ENCODE measurements at places on chromosomes 4 and X.

- no peak for DNase-seq
Observed at GRCh38 chr4:337932-338758, 531 bp downstream of the ZNF141 start.

GRCh38 chr4:105755375-105755774 is 46.8 kb downstream of the GSTCD start:
- DNase-seq, result no peak

GRCh38 chrX:14357314-14357713 is 172.0 kb upstream of the GLRA2 start:
- DNase-seq, result no peak

DNA sequence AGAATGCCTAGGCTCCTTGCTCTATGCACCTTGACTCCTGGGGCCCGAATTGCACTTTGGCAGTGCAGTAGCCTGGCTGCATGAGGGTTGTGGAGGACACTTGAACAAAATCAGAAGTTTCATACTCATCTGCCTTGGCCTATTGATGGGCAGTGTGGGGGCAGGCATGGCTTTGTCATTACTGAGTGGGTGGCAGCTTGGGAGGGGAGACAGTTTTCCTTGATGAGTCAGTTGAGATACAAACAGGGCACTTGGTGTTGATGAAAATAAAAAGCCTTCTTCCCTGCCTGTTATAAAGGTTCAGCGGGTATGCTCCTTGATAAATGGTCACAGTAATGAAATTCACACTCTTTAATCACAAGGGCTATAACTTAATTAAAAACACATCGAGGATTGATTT is 126.8 kb upstream of the MAMLD1 start:
- DNase-seq, result no peak

DNA sequence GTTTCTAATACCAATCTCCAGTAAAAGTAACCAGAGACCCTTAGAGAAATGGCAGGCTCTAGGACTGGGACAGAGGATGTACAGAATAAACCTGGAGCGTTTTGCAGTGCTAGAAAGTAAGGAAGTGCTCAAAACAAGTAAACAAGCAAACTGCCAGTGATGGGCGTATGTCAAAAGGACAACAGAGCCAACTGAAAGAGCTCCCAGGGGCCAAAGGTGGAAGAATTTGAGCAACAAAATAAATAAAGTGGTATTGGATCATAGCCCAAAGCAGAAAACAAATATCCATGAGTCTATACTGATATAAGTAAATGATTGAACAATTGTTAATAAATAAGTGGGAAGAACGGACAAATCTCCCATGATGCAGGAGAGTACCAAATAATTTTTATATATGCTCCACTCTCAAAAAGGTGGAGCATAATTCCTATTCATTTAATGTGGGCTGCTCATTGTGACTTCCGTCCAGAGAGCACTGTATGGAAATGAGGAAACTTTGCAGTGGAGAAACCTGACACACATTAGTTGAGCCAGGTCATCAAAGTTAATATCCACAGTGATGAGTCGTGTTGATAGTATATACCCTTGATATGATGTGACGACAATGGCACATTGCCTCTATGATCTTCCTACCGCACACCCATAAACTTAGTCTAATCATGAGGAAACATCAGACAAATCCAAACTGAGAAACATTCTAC is 17.8 kb upstream of the SEPTIN11 start:
- DNase-seq, result no peak

GRCh38 chr4:113982181-113982580 is 2.7 kb upstream of the ARSJ start:
- DNase-seq, result no peak

- no peak for DNase-seq
Observed at GRCh38 chrX:26254436-26254835, 38.5 kb downstream of the MAGEB5 start.

GRCh38 chrX:13412208-13412600 is 92.4 kb upstream of the ATXN3L start:
- DNase-seq, result no peak

DNA sequence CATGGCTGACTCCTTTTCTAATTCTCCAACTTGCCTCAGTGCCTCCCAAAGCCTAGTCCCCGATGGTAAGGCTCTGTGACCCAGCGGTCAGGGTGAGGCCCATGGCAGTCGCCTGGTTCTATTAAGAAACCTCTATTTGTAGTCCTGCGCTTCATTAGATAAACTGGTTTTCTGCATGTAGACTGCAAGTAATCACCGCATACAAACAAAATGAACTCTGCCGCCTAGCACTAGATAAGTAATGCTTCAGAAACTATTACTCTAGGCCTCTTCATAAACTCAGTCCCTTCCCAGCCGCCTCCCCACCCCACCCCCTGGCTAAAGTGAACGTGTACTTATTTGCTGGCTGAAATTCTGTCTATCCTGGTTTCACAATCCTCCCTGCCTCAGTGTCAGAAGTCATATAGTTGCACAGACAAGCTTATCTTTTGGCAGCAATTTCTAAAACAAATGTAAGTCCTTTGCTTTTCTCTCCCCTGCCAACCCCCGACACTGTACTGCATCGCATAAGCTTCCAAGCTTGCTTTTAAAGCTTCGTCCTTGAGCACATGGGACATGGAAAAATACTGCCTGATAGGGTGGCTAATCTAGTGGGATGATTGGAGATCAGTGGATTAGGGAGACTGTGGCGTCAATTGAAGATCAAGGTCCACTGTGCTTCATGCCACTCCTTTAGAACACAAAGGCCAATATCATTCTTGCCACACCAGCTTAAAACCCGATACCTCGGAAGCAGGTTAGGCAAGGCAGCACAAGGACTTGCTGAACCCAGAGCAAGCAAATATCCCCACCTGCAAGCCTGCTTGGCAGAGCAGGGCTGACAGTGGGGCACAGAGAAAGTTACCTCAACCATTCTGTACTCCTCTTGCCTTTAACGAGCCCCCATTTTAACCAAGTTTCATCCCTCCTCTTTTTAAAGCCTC is 125.8 kb downstream of the IRF2 start:
- no peak for DNase-seq

DNA sequence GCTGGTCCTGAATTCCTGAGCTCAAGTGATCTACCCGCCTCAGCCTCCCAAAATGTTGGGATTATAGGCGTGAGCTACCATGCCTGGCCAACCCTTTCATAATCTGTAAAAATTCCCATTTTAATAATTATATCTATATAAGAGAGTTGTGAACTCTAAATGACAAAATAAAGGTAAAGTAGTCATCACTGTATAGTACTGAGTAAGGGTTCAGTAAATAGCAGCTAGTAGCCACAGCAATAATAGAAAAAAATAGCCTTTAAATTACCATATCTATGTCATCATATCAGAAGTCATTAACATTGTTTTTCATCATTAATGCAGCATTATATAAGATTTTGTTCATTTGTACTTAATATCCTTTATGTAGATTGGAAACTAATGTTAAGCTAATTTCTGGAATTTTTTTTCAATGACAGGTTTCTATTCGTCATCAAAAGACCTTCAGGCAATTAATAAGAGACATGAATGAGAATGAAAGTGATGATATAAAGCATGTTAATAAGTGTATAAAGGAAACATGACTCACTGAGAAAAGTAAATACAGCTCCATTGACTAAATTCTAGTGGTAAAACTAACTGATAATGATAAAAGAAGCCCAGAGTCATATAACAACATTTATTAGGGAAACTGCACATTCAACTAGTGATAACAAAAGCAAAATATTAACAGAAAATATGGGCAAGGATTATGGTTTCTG is 85.9 kb upstream of the UGT8 start:
- no peak for DNase-seq

DNA sequence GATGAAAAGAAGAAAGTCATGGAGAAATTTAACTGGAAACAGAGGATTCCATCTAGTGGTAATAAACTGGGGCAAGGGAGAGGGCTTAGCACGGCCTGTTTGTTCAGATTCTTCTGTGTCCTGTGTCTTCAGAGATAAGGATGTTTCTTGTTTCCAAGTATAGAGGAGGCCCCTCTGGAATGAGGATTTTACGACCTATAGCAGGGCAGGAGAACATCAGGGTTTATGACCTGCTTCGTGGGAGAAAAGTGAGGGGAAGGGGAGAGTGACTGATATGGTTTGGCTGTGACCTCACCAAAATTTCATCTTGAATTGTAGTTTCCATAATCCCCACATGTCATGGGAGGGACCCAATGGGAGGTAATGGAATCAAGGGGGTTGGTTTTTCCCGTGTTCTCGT is 93.0 kb upstream of the LDB2 start:
- DNase-seq, result no peak

DNA sequence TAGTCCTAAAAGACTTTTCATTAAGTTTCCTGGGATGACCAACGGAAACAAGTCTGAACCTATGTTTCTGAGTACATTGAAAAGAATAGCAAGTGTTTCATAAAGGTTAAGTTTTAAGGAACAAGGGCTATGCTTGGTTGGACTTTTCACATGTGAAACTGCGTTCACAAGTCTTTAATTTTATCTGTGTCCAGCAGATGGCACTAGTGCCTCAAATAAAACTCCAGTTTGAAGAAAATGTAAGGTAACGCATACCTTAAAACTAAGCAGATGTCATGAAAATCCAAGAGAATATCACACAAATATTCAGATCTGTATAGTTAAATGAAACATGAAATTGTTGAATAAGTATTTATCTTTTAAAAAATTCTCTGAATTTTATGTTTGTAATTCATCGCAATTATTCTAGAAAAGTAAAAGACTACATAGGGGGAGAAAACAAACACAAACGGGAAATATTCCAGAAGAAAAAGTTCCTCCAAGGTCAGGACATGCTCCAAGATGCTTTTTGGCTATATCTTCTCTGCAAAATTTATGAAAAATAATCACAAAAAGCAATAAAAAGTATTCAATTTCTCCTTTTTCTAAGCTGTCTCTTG is 89.6 kb upstream of the MAD2L1 start:
- peak; percentile 54 for DNase-seq
